ENCODE measurements at places on chromosomes 5 and 9.

- no peak for DNase-seq
These were observed 183.0 kb downstream of the CETN3 start for GRCh38 chr5:90226433-90227099.

DNA sequence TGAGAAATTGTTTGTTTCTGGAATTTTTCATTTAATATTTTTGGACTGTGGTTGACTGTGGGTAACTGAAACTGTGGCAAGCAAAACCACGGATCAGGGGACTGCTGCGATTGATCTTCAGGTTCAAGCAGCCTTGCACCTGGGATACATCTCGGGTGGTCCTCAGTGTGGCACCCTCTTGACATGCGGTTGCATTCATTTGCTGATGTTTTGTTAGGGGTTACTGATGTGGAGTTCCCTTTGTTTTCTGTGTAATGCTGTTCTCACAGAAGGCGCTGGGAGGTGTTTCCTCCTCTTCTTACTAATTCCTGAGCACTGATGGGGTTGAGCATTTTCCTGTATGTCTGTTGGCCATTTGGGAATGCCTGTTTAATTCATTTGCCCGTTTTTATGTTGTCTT lies 60.4 kb downstream of the EHMT1 start:
- no peak for DNase-seq

GRCh38 chr5:112004867-112005622 lies 248.1 kb upstream of the NREP start:
- DNase-seq, result no peak

GRCh38 chr5:176631383-176632200 lies 1.1 kb downstream of the EIF4E1B start:
- no peak for DNase-seq

DNA sequence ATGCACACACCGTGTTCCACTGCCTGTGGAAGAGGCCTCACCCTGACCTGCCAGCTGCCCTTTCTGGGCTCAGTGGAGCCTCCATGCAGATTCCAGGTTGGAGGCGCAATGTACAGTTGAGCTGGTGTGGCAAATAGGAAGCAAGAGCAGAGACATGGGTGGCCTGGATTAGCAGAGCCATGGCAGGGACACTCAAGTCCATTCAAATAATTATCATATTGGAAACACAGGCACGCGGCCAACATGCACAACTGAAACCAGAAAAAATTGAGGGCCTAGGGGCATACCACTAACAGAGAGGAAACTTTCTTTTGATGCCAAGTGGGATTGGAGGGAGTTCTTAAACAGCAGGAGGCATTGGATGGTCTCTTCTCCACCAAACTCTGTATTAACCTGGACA lies 35.8 kb downstream of the OTULINL start:
- DNase-seq, result no peak

DNA sequence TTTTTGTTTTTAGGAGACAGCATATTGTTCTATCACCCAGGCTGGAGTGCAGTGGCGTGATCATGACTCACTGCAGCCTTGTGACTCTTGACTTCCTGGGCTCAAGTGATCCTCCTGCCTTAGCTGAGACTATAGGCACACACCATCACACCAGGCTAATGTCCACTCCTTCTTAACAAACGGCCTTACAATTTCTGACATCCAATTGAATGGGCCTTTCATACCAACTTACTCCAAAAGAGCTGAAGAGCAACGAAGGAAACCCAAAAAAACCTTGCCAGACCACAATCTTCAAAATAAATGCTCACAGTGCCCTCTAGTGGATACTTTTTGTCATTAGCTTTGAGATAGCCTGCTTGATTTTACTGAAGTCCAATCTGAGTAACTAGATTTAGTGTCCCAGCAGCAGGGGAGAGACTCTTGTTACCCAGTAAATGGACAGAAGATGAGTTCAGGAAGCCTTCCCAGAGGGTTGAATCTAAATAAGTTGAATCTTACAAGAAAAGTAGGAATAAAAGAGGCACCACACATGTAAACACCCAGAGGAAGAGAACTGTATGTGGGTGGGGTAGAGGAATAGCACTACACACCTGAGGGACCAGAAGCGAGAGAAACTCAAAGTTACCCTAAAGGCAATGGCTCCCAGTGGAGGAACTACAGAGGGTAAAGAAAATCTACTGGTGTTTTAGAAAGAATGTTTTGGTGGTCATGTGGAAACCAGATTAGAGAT lies 9.3 kb downstream of the ZNF622 start:
- peak; percentile 72 for DNase-seq

DNA sequence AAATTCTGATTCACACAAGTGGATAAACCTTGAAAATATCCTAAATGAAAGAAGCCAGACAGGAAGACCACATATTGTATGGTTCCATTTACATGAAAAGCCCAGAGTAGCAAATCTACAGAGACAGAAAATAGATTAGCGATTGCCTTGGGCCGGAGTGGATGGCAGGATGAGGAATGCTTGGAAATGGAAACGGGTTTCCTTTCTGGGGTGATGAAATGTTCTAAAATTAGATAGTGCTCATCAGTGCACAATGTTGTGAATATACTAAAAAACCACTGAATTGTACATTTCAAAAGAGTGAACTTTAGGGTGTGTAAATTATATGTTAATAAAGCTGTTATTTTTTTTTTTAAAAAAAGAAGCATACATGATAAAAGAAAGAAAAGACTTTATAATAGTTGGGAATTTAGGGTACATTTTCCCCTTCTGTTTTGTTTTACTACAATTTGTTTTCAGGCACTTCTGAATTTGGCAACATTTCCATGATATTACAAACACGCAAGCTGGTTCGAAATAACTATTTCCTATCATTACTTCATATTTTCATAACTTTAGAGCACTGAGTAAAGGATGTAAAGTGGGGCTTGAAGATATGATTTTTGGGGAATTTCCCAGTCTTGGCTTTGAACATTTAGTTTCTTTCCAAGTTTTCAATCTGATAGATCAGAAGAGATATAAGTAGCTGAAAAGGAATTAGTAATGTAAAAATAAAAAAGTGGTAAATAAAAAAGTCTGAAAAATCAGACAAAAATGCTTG lies 23.9 kb downstream of the SLC35A4 start:
- no peak for DNase-seq

- no peak for DNase-seq
These were observed 108.7 kb upstream of the ADRA1B start for GRCh38 chr5:159807586-159807985.

DNA sequence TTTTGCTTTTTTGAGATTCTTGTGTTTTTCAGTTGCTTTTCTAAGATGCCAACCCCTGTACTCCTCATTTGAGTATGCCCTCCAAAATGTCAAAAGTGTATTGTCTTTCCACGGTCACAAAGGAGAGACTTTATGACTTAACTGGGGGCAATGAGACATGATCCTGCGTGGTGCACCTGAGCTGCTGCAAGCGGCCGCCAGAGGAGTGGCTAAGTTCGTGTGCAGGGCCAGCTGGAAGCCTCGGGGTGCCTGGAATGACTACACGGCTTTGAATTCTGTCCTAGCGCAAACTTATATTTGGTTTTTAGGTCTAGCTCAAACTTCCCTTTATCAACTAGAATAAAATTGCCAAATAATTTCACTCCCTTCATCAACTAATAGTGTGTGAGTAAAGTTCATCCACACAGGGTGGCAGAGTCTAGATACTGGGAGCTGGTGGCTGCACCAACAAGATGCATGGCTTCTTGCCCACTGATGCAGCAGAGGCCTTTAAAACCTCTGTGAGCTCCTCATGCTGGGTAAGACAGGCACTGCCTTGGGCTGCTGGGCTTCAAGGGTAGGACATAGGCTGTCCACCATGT lies 4.7 kb downstream of the GADD45G start:
- no peak for DNase-seq

GRCh38 chr5:127844581-127845021 lies 141.4 kb downstream of the CCDC192 start:
- DNase-seq, result peak; percentile 12
